Breast epithelium (tissue), 4 donors: ENCODE measurements at places on chromosomes 2 and 18. TPM values are rescaled to one million over a fixed set of nuclear protein-coding genes. Genes with fewer than 3 reads are reported as not detected.

- no peaks in the 10 kb centered on the region for H3K27me3 ChIP-seq
- H3K4me1 ChIP-seq: no peaks in the 10 kb centered on the region
- no peak overlapping the region for H3K4me3 ChIP-seq
- no peak overlapping the region for H3K27ac ChIP-seq
Observed at GRCh38 chr18:73826098-73826497, 321.5 kb downstream of the FBXO15 start.

DNA sequence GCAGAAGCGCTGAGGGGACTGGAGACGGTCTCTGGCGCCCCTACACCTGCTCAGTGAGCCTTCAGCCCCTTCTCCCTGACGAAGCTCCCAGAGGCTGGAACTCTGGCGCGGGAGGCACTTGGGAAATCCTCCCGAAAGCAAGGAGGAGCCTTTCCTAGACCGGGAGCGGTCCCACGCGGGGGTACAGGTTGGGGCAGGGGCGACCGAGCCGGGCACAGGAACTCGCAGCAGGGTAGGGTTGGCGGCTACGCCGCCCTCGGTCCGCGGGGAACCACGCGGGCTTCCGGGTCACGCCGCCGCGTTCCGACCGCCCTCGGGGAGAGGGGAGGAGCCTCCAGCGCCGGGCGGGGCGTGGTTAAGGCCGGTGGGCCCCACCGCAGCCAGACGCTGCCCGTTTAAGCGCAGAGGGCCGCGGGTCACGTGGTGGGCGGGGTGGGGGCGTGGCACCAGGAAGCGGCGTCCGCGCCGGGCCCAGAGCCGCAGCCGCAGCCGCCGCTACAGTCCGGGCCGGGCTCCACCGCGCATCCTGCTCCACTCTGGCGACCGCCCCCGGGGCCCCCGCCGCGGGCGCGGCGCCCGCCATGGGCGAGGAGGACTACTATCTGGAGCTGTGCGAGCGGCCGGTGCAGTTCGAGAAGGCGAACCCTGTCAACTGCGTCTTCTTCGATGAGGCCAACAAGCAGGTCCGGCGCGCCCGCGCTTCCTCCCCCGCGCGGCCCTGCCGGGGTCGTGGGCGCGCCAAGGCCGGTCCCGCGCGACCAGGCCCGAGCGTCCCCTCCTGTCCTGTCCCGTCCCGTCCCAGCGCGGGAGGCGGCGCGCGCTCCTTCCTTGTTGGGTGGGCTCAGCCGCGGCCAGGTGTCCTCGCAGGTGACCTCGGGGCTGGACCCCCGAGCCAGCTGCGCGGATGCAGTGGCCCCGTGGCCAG lies at the start of gene RMC1:
Gene RMC1 (plus strand): TSS at position 474 of the 925 bp plus-strand sequence. CDS start 108 bp downstream, at position 582.
- peak; percentile 94 for DNase-seq
- peak within 1 kb of the TSS; percentile 94 for H3K27ac ChIP-seq
- peak within 1 kb of the TSS; percentile 97 for H3K4me3 ChIP-seq

GRCh38 chr18:26496528-26496927 lies 51.8 kb downstream of the KCTD1 start:
- H3K4me3 ChIP-seq: no peak overlapping the region
- DNase-seq: no peak
- H3K36me3 ChIP-seq: no peaks in the 10 kb centered on the region
- no peaks in the 10 kb centered on the region for H3K27me3 ChIP-seq
- H3K4me1 ChIP-seq: no peaks in the 10 kb centered on the region

The HRH4 gene
- 0.29 TPM for total RNA-seq

The TSPYL6 gene
- total RNA-seq: not detected
